ENCODE measurements at places on chromosomes 2 and 18.

DNA sequence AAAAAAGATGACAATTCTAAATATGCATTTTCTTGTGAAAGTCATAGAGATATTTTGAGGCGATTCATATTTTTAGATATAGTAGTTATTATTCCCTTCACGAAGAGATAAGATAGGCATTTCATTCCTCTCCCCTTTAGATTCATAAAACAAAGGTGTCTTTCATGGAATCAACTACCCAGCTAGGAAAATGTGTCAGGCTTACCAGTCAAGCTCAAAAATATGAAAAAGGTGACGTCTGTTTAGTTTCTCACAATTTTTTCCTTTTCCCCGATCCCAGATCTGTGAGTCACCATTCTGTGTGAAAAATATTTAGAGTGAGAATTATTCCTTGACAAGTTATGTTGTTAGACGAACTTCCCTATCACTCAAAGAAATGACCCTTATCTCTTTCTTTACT lies 95.4 kb upstream of the FN1 start:
- no peak for DNase-seq

GRCh38 chr2:138881126-138881525 lies 100.9 kb upstream of the NXPH2 start:
- no peak for DNase-seq

DNA sequence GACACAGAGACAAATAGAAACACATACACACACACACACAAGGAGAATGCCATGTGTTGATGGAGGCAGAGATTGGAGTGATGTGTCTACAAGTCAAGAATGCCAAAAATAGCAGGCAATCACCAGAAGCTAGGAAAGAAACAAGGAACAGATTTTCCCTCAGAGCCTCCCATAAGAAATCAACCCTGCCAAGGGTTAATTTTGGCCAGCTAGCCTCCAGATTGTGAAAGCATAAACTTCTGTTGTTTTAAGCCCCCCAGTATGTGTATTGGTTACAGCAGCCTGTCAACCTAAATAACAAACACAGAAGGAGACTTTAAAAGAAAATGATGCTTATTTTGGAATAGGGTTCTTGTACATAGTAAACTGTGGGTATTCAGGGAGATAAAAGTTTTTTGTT lies 5.6 kb upstream of the STK39 start:
- DNase-seq, result no peak

DNA sequence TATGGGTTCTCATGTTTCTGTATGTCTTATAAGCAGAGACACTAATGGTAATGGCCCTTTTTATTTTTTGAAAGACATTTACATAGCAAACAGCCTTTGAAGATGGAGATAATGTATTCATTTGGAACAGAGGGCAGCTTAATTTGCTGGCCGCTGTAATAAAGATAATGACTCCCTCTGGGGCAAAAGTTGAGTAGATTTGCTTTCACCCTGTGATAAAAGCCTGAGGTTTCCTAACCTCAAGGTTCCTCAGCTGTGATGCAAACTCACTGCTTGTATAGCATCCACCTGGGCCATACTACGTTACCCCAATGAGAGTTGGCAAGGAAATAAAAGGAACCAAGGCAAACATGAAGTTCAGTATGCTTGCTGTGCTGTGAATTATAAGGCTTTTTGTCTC lies 54.8 kb downstream of the TEX51 start:
- peak; percentile 66 for DNase-seq

DNA sequence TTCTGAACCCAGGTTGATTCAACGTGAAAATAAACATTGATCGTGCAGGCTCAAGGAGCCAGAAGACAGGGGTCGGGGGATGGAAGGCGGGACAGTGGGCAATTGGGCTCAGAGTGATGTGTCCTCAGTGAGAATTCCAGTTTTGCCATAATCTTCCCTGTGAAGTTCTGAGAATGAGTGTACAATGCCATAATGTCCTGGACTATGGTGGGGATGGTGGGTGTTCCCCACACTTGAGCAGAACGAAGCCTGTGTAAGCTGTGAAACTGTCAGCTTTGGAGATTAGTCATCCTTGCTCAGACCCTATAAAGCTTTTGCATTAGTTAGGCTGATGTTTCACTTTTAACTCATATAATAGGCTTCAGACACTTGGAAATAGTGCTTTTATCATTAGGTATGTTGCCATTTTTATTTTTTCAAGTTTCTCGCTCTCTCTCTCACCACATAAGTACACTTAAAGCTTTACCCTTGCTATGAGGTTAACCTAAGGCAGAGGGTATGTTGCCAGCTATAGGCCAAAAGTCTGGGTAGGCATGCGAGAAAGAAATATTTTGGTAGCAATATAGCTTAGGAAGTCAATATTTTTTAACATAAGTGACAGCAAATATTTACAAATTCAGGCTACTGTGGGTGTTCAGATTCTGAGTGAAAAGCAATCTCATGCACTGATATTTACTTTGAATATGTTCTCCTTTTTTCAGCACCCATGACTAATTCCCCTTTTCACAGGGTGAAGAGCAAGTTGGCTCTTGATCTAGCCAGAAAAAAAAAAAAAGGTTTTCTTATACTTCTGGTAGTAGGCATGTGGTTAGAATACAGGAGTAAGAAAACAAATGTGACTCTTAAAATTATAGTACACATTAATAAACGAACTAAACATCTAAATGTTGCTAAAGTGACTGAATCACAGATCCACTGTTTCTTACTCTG lies 47.2 kb downstream of the CDC42EP3 start:
- no peak for DNase-seq

GRCh38 chr2:147408357-147408756 lies 436.5 kb upstream of the ACVR2A start:
- DNase-seq, result no peak

DNA sequence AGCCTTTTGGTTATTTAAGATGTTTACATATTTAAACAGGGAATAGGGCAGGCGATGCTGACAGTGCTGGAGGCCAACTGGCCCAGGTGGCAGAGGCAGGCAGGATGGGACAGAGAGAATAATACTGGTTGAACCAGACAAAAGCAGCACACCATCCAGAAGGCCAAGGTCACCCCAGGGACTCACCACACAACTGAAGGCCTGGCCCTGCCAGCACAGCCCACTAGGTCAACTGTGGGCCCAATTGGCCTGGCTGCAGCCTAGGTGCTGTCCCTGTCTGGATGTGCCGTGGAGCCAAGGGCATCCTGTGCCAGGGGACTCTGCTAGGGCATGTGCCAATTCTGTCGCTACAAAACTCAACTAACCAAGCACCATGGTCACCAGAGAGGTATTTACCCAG lies 69.2 kb downstream of the RNF152 start:
- no peak for DNase-seq

- no peak for DNase-seq
Measured at GRCh38 chr2:219527076-219527394, 12.8 kb downstream of the ASIC4 start.

GRCh38 chr18:5294113-5294456 lies 1.4 kb downstream of the ZBTB14 start:
- no peak for DNase-seq

DNA sequence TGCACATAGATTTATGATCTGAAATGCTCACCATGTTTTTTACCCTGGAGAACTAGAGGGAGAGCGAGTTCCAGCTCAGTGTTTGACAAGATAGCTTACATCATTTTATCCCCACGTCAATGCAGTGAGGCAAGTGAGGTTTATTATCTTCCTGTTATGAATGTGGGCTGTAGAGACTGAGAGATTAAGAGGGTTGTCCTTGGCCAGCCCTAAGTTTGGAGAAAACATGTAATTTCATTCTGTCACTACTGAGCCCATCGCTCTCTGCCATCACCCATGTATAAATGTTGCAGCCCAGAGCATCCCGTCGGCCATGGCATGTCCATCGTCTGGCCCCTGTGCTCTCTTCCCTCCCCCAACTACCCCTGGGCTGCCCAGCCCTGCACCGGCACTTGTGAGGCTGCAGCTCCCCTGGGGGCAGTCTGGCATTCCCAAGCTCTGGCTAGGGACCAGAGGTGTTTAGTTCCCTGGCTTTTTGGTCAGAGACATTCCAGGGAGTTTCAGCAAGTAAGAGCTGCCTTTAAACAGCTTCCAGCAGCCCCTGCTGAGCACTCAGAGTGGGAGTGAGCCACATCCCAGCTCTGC lies 136.7 kb downstream of the ANTXR1 start:
- no peak for DNase-seq

GRCh38 chr2:101179982-101180381 lies 28.8 kb upstream of the TBC1D8 start:
- DNase-seq, result no peak

DNA sequence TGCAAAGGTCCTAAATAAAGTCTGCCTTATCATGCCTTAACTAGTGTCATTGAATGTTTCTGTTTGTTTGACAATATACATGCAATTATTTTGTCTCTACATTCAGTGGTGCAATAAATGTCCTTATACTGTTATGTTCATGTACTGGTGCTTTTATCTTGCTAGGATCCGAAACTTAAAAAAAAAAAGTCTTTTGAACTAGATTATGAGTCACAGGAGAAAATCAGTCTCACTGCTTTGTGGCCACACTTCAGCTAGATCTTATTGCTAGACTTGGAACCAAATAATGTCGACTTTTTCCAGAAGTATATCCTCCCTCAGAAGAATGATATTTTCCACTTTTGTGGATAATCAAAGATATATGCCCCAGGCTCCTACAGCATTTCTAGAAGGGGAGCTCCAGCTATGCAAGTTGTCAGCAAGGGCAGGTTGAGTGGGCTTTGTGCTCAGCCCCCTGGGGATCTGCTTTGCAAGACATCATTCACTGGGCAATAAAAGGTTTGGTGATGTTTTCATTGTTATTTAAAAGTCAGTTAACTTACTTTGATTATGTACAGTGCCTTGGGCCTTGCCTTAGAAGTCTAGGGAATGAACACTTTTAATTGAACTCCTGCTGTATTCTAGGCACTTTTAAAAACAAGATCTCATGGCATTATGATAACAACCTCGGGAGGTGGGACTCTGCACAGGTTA lies 157.1 kb upstream of the LRRTM1 start:
- DNase-seq, result no peak

GRCh38 chr2:137173463-137173862 lies 408.1 kb downstream of the THSD7B start:
- no peak for DNase-seq

DNA sequence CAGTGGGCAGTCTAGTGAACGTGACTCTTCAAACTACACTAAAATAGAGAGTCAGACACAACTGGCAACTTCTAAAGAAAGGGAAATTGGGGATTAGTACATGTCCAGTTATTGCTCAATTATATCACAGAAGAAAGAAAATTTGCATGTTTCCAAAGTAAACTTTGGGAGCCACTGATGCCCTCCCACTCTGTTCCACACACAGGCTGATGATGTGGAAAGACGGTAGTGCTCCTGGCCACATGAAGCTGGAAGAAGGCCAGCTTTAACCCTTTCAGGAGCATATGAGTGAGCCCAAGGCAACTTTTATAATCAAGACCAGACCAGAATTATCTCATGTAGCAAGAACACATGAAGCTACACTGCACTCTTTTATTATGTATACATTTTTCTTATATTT lies 141.0 kb downstream of the NR4A2 start:
- peak; percentile 53 for DNase-seq

DNA sequence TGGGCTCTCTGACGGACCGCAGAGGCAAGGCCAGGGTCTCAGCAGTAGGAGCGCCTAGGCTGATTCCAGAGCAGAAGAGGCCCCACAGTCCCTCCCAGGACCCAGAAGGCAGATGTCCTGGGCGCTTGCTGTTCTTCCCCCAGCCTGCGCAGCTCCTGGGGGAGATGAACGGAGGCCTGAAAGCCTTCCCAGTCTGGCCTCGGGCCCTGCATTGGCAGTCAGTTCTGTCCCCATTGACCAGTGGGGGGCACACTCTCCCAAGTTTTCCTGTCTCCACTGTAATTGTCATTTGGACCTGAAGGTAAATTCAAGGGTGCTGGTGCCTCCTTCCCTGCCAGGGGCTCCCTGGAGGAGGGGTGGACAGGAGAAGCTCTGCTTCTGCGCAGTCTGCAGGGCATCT lies 345.7 kb downstream of the CYP26B1 start:
- no peak for DNase-seq

- no peak for DNase-seq
Measured at GRCh38 chr18:48777744-48778116, 173.0 kb downstream of the SMAD7 start.

- no peak for DNase-seq
Measured at GRCh38 chr2:38750011-38750890, 910 bp downstream of the SRSF7 start.

All from NCI-H526 treated with DMSO at 0.1 percent for 48 hours (cell line).